ENCODE measurements at places on chromosomes 4 and X.

GRCh38 chr4:119040694-119041185, 94.9 kb upstream of the MYOZ2 start:
- DNase-seq, result no peak

DNA sequence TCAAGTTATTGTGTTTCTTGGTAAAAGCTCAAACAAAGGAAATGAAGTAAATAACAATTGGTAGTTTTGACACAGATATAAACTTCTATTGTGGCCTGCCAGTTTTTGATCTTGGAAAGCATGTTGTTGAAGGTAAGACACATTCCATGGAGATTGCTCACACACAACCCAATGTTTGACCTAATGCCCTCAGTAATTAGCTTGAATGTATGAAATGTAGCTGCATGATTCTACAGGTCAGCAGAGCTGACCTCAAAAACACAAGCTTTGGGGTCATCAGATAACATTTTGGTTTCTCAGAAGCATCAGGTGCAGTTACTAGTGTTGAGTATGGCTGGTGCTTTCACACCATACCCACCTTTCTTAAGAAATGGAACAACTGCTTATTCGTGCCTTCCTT, 16.5 kb downstream of the GPR173 start:
- no peak for DNase-seq

GRCh38 chrX:63471004-63471403, 119.9 kb upstream of the SPIN4 start:
- DNase-seq, result peak; percentile 32

DNA sequence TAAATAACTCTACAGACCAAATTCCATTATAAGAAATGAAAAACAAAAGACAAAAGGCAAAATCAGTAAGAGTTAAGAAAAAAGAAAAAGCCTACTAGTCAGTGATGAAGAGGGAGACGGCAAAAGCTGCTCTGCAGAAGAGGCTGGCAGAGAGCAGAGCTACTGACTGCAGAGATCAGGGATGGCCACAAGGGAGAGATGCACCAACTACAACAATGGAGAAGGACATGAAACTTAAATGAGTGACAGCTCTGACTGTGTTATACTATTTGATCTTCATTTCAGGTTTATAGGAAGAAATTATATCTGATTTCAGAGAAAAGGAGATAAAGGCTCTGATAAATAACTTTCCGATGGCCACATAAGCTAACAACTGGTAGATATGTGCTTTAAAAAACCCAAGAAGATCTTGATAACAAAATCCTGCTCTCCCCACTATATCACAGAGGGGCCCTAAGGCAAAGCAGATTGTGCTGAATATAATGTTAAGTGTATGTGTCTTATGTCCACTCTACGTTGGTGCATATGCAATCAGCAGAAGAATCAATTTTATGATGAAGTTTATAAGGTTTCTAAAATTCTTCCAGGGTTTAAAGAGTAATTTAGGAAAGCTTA, 58.4 kb upstream of the COX18 start:
- DNase-seq, result peak; percentile 30

DNA sequence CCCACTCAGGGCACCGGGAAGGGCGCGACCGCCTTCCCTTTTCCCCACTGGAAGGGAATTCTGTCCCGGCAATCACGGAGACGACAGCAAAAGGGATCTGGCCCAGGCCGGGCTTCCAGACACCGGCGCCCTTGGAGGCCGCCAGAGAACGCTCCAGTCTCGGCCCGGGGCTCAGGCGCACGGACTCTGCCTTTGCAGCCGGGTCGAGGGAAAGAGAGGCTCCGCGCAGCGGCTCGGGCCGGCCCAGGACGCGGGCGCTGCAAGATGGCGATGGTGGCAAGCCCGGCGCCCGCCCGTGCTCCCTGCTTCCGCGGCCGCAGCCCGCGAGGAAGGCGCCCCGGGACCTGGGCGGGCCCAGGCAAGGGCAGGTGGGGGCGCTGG, 1.1 kb downstream of the CTBP1 start:
- no peak for DNase-seq

DNA sequence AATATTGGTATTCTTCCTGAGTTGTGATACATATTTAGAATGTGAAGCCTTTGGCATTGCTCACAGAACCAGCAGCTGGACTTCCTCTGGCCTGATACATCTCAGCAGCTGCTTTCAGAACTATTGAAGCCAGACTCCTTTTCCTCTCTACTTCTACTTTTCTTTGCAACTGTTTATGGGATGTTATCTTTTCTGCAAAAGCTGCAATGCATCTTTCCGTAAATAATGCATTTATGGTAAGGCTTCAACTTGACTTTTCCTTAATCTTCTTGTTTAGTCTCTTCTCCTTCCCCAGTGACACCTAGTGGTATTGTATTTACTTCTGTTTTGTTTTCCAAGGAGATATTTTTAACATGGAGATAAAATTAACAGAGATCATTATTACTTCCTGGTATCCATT, 1548.7 kb downstream of the PCDH7 start:
- no peak for DNase-seq

DNA sequence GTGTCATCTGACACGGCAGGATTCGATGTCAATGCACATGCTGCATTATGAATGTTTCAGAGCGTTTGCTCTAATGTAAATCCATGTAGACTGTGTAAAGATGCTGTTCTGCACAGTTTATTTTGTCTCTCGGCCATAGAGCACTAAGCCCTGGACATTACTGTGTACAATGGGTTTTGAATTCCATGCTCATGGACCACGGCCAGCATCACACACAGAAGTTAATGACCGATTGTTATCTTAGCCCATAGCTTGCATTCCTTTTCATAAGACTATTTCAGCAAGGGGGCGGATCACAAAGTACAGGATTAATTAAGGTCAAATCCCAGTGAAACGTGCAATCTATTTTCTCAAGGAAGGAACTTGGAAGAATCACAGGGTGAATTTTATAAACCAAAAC, 286.1 kb upstream of the TENM3 start:
- DNase-seq, result no peak

DNA sequence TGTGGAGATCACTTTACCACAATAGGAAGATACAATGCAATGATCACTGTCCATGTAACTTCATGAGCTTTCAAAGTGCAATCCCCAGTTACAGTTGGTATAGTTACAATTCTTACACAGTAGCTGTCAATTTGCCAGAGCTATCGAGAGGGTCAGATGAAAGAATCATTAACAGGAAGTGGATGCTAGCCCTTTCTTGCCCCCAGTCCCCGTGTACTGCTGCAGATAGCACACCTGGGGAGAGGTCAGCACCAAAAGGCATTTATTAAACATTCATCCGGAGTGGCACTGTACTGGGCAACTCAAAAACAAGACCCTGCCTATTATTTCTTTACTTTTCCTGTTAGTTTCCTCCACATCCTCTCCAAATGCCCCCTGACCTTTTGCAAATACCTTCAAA, 47.7 kb downstream of the SOD3 start:
- DNase-seq, result no peak

DNA sequence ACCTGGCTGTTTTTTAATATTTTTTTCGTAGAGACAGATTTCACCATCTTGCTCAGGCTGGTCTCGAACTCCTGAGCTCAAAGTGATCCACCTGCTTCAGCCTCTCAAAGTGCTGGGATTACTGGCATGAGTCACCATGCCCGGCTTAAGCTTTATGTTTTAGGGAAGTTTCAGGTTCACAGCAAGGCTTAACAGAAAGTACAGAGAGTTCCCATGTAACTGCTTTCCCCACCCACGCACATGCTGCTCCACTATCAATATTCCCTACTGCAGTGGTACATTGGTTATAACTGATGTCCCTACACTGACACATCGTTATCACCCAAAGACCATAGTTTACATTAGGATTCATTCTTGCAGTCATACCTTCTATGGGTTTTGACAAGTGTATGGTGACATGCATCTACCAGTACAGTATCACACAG, 62.7 kb downstream of the PRPS1 start:
- DNase-seq, result peak; percentile 62

GRCh38 chr4:172751550-172751949, 417.1 kb upstream of the GALNT7 start:
- DNase-seq, result no peak

- peak; percentile 47 for DNase-seq
Measured at GRCh38 chrX:154457491-154458115, 478 bp upstream of the PLXNA3 start.

DNA sequence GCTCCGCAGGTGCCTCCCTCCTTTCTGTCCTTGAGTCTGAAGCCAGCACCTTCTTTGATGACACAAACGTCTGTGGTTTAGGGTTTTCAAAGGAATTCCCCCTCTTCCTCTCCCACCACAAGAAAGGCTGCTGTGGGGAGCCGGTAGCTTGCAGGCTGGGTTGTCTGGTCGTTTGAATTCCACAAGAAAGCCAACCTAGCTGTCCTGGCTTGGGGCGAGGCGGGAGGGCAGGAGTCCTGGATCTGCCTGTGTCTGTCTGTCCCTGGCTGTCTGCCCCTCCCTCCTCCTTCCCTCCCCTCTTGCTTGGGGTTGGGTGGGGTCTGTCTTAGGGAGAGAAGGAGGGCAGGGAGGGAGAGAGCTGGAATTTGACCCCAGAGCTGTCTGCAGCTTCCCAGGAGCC, 56.3 kb downstream of the SHROOM2 start:
- DNase-seq, result no peak

DNA sequence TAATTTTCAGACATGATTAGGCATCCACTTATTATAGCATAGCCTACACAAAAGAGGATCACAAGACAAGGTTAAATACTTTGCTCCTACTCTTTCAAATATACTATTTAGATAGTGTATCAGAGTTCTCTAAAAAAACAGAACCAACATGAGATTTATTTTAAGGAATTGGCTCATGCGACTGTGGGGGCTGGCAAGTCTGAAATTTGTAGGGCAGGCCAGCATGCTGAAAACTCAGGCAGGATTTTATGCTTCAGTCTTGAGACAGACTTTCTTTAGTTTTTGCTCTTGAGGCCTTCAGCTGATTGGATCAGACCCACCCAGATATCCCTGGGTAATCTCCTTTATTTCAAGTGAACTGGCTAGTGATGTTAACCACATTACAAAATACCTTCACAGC, 169.5 kb downstream of the MAML3 start:
- DNase-seq, result no peak

- no peak for DNase-seq
Measured at GRCh38 chr4:88451205-88451604, 5.7 kb upstream of the HERC5 start.

DNA sequence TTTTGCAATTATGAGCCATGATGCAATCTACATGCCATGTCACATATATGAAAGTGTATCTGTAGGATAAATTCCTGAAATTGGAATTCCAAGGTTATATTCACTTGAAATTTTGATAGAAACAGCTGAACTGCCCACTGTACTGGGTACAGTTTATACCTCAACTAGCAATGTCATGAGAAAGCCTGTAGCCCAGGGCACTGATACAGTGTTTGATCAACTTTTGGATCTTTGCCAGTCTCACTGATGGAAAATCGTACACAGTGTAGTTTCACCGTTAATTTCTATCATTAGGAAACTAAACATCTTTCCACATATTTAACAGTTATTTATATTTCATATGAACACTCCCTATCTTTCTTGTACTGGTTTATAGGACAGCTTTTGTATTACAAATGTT, 34.2 kb downstream of the TAPT1 start:
- DNase-seq, result no peak

DNA sequence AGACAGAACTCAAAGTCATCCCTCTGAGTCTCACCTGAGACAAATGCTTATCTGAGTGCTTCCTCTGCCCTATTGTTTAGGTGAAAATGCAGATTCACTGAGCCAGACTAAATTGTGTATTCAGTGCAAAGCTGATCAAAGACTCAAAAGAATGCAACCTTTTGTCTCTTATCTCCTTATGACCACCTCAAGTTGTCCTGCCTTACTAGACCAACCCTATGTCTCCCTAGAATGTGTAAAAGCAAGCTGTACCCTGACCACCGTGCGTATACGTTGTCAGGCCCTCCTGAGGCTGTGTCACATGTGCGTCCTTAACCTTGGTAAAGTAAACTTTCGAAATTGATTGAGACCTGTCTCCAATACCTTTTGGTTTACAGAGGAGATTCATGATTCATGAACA, 63.6 kb upstream of the SH3RF1 start:
- DNase-seq, result no peak

DNA sequence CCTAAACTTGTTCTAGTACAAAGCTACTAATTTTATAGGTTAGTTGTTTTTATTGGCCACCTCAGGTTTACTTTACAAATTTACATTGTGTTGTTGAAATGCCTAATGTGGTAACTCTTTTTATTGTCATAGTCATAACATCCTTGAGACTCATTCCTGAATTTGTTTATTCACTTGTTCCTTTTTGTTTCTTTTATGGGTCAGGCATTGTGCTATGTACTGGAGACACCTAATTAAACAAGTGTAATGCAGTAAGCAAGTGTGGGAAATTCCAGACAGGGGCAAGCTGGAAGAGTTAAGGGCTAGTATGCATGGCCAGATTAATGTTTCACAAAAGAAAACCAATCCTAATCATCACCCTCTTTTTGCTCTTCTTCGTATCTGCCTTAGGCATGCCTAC, 30.5 kb upstream of the TTC29 start:
- DNase-seq, result peak; percentile 42

DNA sequence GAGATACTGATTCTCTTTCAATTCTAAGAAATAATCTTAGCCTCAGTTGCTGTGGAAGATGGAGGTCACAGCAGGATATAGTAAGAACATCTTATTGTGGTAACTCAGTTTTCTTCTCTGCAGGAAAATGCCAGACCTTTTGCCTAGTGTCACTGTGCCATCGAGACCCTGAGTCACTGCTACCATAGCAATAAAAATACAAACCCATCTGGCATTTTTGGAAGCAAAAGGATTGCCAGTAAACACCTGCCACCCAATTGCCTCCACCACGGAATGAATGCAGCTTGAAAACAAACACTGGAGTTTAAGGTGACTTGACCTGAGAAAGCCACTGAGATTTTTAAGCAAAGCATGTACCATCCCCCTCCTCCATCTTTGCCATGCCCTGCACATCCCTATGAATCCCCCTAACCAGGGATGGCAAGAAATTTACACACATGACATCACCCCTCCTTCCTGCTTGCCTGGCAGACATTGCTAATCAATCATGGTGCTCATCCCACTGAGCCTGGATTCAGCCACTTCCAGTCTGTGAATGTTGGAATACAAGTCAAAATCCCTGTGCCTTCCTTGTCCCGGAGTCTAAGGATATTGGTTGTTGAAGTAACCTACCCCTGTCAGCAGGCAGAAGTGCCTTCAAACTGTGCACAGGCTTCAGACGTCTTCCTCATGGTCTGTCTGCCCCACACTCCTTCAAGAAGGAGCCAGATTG, 59.6 kb upstream of the MAMLD1 start:
- no peak for DNase-seq

GRCh38 chrX:47030339-47030738, 47.9 kb upstream of the RGN start:
- DNase-seq, result peak; percentile 65

GRCh38 chr4:171891038-171891437, 77.8 kb downstream of the GALNTL6 start:
- DNase-seq, result no peak

DNA sequence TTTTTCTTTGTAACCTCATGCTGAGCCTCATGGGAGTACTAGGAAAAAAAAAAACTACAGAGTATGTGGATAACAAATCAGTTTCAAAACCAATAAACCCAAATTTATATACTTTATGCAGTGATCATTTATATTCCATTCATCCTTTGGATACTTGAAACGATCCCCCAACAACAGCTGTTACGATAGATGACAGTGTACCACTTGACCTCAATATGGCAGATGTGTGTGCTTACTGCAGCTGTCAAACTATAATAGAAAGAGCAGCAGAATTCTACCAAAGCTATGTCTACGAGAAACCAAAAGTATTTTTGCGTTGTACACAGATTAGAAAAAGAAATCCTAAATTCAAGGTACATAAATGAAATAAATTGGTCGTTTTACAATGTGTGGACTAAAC, 337.8 kb downstream of the PDGFC start:
- DNase-seq, result no peak
